ENCODE measurements at places on chromosomes 5 and 9.
A peak's percentile ranks its signal among the peaks of the same experiment; 100 is the strongest.

DNA sequence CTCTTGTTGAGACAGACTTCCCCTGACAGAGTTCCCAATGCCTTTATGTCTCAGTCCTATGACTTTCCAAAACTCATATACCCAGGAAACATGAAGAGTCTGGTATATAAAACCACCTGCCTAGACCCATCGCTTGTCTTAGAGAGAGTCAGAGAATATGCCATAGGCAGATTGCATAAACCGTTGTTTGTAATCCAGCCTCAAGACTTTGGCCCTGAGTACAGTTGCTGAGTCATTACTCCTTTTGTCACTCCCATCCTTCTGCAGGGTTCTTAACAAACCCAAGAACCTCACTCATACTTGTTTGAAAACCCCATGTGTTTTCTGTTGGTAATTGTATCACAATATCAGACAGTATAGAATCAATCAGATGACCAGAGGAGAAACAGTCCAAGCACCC, 616.3 kb downstream of the SLCO4C1 start:
- DNase-seq: no peak

DNA sequence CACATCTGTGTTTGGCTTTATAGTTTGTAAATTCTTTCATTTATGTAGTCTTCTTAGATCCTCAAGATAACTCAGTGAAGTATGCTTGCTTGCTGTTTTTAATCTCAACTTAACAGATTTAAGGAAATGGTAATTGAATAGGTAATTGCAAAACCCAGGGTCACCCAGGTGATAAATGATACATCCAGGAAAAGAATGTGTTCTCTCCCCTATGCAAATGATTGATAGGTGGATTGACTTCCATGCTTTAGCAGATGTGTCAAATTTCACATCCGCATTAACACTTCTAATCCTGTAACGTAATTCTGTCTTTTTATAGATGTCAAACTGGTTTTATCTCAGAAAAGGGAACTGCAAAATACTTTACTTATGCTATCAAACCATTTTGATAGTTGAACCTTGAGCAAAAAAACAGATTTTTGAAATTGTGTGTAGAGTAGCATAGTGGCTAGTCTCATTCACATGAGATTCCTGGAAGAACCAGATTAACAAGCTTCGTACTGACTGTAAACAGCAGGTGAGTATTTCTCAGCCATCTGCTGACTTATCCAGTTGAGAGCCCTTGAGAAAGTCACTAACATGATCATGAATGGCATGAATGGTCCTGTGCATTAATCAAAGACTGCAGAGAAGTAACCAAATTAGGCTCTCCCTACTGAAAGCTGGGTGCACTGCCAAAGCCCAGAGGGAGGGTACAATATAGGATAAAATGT, 86.7 kb upstream of the PAM start:
- DNase-seq: no peak

- DNase-seq: no peak
Measured at GRCh38 chr5:169971780-169972179, 8.5 kb downstream of the INSYN2B start.

GRCh38 chr5:16806711-16807546, 129.2 kb downstream of the MYO10 start:
- no peak for DNase-seq

DNA sequence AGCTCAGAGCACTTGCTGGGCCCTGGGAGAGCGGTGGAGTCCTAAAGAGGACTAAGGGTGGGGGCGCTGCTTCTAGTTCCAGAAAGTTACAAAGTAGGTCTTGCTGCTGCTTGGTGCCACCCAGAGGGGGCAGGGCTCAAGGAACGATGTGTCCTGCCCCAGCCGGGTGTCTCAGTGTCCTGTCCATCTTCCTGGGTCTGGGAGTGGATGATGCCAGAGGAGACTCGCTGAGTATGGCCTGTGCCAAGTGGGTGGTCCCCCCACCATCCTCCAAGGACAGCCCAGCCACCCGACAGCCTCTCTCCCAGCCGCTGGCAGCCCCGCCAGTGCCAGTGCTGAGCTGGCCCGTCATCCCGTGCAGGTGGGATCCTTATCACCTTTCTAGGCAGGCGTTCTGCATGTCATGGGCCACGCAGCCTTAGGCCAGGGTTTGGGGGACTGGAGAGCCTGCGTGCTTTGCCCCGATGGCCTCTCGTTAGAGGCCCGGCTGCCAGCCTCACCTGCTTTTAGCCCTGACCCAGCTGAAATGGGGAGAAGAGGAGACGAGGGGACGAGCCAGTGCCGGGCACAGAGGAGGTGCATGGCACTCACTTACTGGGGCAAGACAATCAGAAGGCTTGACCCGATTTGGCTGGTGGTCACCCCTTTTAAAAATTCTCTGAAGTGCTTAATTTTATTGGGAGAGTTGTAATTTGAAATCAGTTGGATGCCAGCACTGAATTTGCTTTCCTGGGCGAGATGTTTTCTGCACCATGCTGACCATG, 5.6 kb downstream of the WNK2 start:
- no peak for DNase-seq

GRCh38 chr9:95936579-95937075, 61.1 kb downstream of the ERCC6L2 start:
- no peak for DNase-seq

GRCh38 chr5:82057051-82057450, 85.2 kb downstream of the ATG10 start:
- no peak for DNase-seq

- no peak for DNase-seq
Measured at GRCh38 chr5:54249210-54250028, 61.0 kb downstream of the ARL15 start.

GRCh38 chr5:40738502-40738901, 17.3 kb downstream of the TTC33 start:
- no peak for DNase-seq

DNA sequence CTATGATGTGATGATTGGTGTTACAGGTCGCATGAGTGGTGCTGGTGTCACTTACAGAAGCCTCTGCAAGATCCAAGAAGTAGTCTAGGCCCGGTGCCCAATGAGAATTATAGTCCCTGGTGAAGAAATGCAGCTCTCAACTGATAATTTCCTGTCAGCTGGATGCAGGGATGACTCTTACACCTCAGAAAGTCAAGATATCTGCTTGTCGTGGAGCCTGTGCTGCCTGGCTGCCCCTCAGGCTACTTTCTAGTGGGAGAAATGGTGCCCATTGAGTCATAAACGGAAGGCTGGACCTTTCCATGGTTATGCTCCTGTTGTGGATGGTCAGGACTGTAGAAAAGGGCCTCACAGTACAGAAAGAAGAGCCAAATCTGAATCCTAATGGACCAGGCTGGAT, 46.8 kb upstream of the NXNL2 start:
- no peak for DNase-seq

DNA sequence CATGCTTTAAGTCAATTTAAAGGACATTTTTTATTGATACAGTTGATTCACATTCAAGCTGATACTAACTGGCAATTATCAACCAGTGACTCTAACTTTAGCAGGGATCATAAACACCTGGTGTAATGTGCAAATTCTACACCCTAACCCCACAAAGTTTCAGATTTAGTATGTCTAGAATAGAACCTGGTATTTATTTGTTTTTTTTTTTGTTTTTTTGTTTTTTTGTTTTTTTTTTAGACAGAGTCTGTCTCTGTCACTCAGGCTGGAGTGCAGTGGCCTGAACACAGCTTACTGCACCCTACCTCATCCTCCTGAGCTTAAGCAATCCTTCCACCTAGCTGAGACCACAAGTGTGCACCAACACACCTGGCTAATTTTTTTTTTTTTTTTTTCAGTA, 311.2 kb upstream of the SEMA6A start:
- DNase-seq: no peak

GRCh38 chr5:130116462-130116861, 212.2 kb downstream of the CHSY3 start:
- DNase-seq: no peak

- peak; percentile 7 for DNase-seq
Measured at GRCh38 chr5:19229179-19229835, 758.7 kb downstream of the CDH18 start.

DNA sequence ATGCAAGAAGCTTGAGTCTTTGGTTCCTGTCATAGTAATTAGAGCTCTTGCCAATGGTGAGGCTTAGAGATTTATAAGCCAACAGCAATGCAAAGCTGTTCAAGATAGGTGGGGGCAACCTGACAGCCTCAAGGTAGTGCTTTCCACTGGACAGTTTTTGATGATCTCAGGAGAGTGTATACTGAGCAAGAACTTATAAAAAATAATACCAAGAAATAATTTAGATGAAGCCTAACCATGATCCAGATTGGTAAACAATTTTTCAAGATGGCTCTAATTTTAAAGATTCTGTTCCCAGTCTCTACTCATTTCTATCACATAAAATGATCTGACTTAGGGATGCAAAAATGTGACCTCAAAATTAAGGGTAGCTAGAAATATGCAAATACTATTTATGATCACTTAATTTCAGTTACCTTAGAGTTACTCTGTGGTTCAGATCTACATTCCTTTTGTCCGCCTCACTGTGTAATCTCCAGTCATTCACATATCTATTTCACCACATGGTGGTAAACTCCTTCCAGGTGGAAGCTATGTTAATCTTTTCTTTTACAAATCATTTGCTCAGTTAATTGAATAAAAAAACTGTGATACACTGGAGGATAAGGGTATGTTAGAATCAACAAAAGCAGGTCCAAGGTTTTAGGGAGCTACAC, 1228.0 kb upstream of the C9orf72 start:
- no peak for DNase-seq

GRCh38 chr5:36861871-36862270, 14.7 kb upstream of the NIPBL start:
- DNase-seq: no peak

DNA sequence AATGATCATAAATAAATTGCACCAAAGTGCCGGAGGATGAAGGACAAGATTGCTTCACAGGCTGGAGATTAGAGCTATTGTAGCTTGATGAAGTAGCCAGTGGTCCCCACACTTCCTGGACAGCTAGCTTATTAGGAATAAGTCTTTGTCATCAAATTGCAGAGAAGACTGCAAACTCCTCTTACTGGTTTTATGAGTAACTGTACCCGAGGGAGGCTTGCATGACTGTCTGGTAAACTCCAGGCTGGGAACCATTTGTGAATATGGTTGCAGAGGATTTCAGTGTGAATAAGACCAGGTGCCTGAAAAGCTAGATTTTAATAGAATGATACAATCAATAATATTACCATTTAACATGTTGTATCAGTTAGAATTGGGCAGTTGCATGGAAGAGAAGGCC, 36.5 kb upstream of the SEMA5A start:
- no peak for DNase-seq

DNA sequence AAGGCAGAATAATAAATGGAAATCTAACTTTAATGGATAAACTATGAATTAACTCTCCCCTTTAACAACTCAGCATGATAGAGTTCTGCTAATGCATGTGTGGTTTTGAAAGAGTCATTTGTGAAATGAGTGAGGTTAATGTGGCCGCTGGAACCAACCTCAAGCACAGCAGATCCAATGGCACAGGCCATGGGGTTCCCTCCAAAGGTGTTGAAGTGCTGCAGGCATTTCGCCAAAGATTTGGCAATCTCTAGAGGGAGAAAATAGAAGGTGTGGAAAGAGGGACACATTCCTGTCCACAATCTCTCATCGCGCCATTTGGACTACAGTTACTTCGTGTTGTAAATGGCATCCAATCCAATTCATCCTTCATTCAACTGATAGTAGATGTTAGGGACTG, 35.0 kb downstream of the AGXT2 start:
- DNase-seq: no peak

Measured in NCI-H1694 treated with DMSO at 0.1 percent for 48 hours (cell line).